ENCODE measurements at places on chromosomes 16 and 17.

GRCh38 chr17:7045492-7046126 is 1.7 kb upstream of the SLC16A11 start:
- DNase-seq = peak; percentile 73

GRCh38 chr16:12417030-12417814 is 386.5 kb downstream of the CPPED1 start:
- no peak for DNase-seq

- no peak for DNase-seq
Observed at GRCh38 chr17:47810901-47811635, 10.5 kb downstream of the OSBPL7 start.

DNA sequence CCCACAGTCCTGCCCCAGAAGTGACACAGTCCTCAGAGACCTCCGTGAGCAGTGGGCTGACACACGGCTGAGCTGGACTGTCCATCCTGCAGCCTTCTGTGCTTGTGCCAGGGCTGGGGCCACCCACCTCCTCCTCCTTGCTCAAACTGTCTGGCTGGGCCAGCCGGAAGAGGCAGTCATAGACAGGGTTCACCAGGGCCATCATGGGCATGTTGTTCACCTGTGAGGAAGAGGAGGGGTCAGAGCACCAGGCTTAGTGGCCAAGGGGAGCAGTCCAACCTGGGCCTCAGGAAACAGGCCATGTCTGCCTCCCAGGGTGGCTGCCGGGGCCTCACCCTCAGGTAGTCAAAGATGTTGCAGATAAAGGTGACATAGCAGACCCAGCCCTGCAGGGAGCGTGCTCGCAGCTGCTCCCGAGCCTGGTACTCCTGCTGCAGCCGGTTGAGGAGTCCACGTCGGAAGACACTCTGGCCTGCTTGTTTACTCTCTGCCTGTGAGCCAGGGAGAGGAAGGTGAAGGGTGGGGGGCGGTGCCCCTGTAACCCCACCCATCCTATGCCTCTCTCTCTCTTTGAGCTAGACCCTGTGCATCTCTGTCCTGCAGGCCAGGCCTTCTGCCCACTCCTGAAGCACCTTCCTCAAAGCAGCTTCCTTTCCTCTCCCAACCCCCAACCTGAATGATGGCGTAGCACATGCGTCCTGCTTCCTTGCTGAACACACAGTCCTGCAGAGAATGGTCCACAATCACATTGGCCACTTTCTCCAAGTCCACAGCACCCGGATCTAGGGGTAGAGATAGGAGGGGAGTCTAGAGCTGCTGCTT is 3.4 kb downstream of the MIF4GD start:
- DNase-seq = no peak

DNA sequence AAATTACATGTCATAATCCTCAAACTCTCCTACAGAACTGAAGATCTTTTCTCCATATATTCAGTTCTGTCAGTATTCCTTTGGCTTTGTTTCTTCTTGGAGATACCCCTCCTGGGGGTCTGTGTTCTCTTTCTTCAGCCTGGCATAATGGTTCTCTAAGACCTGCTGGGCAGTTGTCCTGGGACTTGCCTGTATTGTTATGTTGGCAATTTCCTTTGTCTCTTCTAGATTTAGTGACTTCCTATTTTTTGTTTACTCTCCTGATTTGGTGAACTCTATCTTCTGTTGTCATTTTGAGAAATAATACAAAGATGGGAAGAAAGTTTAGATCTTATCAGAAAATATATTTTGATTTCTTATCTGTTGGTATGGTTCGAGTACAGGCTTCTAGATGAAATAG is 127.8 kb downstream of the GOSR1 start:
- no peak for DNase-seq

- no peak for DNase-seq
Observed at GRCh38 chr17:83032781-83033180, 46.6 kb upstream of the METRNL start.

GRCh38 chr16:54930005-54930868 is at the start of gene IRX5:
Gene IRX5 (plus strand): TSS chr16:54930865. CDS start chr16:54931199, 334 bp downstream.
- DNase-seq = peak; percentile 82

- no peak for DNase-seq
Observed at GRCh38 chr16:49282690-49283375, 1.2 kb upstream of the CBLN1 start.

- no peak for DNase-seq
Observed at GRCh38 chr17:13503526-13503925, 98.2 kb downstream of the HS3ST3A1 start.

GRCh38 chr16:24753437-24753836 is 24.0 kb downstream of the TNRC6A start:
- no peak for DNase-seq

GRCh38 chr16:35146723-35147458 is 1687.5 kb downstream of the TP53TG3F start:
- DNase-seq = no peak

- no peak for DNase-seq
Observed at GRCh38 chr17:10756185-10756584, 26.4 kb upstream of the TMEM220 start.

- DNase-seq = no peak
Observed at GRCh38 chr17:39608142-39608981, 642 bp upstream of the NEUROD2 start.

DNA sequence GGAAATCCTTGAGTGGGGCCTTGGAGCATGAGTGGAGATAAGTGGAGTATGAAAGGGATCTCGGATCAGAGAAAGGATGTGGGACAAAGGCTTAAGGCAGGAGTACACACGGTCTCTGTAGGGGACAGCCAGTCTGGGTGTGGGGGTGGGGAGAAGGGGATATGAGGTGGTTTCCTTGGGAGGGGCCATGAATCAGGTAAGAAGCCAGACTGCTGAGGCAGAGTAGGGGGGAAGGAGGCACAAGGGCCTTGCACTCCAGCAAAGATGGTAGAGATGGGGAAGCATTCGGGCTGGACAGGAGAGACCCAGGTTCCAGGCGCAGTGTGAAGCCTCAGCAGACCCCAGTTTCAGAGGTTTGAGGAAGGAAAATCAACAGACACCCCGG is 1.6 kb downstream of the HSD11B2 start:
- no peak for DNase-seq

- DNase-seq = no peak
Observed at GRCh38 chr17:7667656-7668406, 17.1 kb downstream of the ATP1B2 start.

- DNase-seq = no peak
Observed at GRCh38 chr16:65098916-65099315, 22.9 kb downstream of the CDH11 start.

- no peak for DNase-seq
Observed at GRCh38 chr17:27244491-27245223, 49.3 kb upstream of the WSB1 start.

DNA sequence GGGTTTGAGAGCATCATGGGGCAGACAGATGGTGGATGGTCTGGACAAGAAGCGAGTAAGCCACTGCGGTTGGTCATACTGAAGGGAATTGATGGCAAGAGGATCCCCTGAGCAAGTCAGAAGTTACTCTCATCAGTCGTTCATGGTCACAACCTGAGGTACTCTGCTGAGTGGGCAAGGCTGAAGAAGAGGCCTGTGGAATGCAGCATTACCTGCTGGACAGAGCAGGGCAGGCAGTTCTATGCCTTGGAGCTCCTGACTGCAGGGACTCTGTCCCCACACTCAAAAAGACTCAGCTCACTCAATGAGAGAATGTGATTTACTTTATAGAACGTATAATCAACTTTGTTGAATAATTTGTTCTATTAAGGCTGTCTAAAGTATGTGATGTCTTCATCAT is 28.3 kb downstream of the ALDH3A2 start:
- no peak for DNase-seq

GRCh38 chr16:17018585-17018939 is 452.2 kb downstream of the XYLT1 start:
- no peak for DNase-seq

DNA sequence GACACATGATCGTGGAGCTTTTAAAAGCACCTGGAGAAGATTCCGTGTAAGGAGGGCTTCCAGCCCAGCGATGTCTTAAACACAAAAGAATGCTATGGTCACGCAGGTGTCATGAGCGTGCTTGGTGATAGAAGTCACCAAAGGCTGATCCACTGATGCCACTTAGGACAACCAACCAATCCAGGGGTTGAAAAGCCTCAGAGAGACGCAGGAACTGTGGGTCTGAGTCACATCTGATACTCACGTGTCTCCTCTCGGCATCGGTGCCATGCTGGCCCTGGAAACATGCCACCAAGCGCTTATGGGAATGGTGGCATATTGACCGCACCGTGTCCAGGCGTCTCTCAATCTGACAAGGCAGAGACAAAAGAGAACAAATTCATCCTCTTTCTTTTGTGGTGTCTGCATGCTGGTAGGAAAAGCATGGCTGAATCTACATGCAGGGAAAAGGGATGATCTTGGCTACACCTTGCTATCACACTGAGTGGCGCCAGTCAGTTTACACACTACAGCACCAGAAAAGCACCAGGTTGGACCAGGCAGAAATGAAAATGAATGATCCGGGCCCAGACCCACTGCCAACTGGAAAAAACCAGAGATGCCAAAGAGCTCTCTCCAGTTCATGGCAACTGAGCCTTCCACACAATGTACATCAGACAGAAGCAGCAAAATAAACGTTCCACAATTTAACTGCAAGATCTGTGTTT is 38.0 kb downstream of the ARHGAP17 start:
- DNase-seq = no peak

DNA sequence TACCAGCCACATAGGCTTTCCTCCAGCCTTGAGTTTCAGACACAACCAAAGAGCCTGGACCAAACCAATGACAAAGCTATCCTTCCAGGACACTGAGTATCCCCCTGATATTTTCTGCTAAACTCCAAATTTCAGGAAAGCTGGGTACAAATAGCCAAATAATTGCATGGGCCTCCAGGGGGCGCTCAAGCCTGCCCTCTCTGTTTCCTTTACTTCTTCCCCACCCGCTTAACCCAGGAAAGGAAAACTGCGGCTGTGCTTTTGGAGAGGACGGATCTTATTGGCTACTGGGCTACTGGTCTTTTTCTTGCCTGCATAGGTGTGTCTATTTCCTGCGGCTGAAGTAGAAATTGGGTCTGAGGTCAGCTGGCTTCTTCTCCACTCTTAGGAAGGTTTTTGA is 30.1 kb downstream of the GNGT2 start:
- no peak for DNase-seq

DNA sequence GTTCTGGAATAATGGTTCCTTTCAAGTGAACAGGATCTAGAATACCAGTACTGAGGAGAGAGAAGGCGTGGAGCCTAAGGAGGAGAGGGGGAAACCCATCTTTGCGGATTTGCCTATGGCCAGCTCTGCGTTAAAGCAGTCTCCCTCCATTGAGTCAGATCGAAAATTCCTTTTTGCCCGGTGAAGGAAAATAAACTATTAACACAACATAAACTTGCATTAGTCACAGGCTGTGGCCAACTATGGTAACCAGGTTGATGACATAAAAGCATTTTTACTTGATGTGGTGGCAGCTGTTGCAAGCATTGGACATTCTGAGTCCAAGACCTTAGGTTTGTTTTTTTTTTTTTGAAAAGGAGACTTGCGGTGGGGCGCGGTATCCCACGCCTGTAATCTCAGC is 8.9 kb downstream of the LDAF1 start:
- no peak for DNase-seq

GRCh38 chr16:6946802-6947201 is 385.8 kb upstream of the RBFOX1 start:
- DNase-seq = no peak

GRCh38 chr16:78209951-78210661 is 110.7 kb downstream of the WWOX start:
- no peak for DNase-seq

GRCh38 chr17:63573634-63574033 is 23.4 kb downstream of the DCAF7 start:
- DNase-seq = no peak

DNA sequence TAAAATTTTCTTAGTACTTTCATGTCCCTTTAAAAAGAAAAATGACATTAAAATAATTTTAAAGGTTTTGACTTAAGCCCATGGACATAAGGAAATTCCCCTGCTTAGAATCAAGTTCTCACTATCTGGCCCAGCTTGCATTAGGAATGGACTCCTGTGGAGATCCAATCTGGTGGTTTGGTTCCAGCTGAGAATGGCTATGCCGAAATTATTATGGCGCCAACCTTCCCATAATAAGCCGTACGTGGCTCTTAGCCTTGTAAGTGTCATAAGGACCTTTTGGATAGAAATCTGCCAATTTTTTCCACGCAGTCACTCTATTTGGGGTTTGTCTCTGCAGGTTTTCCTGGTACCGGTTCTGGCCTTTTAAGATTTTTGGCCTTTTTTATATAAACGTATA is 262.1 kb upstream of the MAF start:
- DNase-seq = no peak

DNA sequence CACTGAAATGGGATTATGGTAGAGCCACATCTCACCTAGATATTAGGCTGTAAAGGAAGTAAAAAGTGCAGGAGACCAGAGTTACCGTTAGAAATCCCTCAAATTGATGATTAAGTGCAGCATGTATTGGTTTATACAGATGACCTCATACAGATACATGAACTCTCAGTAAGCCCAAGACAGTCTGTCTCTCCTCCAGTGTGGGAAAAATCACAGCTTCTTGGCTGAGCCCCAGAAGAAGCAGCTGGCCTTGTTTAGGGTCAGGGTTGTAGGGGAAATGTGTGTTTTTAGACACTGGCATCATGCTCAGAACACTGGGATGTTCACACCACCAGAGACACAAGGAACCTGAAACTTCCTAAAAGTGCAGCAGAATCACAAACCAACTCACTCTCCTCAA is 135.9 kb downstream of the KATNIP start:
- no peak for DNase-seq

DNA sequence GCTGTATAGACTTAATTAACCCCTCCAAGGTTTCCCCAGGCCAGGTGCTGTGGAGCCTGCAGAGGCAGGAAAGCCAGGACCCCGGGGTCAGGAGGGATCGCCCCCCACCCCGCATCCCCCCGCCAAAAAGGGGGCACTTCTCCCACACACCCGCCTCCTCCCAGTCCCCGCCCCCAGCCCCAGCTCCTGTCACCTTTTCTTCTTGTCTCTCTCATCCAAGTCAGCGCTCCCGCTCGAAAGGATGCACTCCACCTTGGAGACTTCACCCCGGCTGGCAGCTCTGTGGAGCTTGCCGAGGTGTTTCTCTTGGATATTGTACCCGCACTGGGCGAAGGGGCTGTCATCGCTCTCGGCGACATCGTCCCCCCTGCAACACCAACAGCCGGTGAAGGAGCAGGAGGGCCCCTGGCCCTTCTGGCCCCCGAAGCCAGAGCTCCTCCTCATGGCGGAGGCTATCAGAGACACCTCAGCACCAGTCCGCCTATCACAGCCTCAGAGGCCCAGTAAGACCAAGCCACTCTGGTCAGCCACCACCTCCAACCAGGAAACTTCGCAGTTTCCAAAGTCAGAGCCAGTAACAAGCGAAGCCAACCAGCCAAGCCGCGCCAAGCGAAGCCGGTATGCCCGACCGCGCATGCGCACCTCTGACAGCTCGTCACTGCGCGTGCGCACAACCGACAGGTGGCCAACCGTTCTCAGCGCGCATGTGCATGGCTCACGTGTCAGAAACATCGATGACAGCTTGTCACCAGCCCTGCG is 52.5 kb downstream of the SHCBP1 start:
- DNase-seq = no peak

All from renal cortex interstitium (tissue), 15 donors.